ENCODE measurements at places on chromosomes 7 and 10.

DNA sequence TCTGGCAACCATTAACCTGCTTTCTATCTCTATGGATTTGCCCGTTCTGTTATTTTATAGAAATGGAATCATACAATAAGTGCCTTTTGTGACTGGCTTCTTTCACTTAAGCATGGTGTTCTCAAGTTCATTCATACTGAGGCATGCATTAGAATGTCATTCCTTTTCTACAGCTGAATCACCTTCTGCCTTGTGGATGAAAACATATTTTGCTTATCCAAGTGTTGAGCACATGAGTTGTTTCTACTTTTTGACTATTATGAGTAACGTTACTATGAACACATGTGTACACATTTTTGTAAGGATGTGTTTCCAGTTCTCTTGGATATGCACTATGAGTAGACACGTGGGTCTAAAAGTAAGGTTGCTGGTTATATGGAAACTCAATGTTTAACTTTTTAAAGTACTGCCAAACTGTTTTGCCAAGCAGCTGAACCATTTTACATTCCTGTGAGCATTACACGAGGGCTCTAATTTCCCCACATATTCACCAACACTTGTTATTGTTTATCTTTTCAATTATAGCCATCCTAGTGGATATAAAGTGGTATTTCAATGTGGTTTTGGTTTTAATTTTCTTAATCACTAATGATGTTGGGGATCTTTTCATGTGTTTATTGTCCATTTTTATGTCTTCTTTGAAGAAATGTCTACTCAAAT is 241.3 kb downstream of the FANK1 start:
- no peak for DNase-seq

DNA sequence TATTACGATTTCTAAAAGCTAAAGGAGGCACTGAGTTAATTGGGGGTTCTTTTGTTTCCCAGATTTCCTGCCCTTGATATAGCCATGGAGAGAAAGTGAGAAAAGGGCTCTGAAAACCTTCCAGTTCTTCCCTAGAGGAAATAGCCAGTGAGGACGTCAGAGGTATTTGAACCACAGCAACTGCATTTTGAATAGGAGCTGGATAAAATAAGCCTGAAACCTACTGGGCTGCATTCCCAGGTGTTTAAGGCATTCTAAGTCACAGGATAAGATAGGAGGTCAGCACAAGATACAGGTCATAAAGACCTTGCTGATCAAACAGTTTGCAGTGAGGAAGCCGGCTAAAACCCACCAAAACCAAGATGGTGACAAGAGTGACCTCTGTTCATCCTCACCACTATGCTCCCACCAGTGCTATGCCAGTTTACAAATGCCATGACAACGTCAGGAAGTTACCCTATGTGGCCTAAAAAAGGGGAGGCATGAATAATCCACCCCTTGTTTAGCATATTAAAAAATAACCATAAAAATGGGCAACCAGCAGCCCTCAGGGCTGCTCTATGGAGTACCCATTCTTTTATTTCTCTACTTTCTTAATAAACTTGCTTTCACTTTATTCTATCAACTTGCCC is 85.1 kb upstream of the FRMD4A start:
- no peak for DNase-seq

- DNase-seq = no peak
These were observed 21.9 kb downstream of the PDCD4 start for GRCh38 chr10:110893559-110894179.

DNA sequence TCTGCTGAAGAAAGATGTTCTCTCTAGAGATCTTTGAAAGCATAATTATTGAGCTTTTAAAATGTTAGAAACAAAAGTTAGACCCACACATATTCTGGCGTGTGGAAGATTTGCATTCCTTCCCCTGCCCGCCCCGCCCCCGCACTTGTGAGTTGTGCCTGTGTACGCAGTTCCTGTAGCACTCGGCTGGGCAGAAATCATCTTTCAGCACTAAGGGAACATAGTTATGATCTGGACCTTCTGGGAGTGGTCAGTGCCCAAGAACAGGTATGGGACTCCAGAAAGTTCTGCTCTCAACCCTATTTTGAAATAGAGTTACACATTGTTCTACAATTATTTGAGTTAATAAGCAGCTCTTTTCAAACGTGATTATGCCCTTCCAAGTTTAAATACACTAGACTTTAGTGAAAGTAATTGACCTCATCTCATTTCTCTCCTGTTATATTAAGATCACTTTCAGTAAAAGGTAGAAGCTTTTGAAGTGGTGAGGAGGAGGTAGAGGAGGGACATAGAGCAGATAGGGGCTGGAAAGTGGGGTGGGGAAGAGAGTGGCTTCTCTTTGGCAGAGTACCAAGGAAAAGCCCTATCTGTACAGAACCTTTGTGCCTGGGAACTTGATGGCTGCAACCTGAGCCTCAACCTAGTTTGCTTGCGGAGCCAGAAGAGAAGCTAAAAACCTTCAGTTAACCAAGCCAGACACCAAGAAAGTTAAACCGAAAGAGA is 5.7 kb downstream of the BLVRA start:
- DNase-seq = no peak
